ENCODE measurements at places on chromosomes 12 and 14.

- no peak for DNase-seq
Observed at GRCh38 chr12:46387670-46388069, 15.1 kb upstream of the SLC38A2 start.

- no peak for DNase-seq
Observed at GRCh38 chr14:104700747-104701217, 11.4 kb downstream of the INF2 start.

DNA sequence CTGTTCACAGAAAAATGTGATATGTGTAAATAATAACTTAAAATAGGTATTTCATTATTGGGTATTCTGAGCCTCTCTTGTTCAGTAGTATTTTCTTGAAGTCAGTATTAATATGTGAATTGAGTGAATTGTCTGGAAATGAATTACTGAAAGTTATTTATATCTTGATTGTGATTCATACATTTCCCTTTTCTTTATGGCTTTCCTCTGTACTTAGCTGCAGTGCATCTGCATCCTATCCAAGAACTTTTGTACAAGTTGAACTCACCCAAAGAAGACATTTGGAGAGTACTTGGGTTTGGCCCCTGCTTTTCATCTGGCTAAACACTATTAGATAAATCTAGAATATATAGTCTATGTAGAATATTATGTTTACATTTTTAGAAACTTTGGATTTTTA is 326.0 kb downstream of the RAD51B start:
- DNase-seq, result no peak

DNA sequence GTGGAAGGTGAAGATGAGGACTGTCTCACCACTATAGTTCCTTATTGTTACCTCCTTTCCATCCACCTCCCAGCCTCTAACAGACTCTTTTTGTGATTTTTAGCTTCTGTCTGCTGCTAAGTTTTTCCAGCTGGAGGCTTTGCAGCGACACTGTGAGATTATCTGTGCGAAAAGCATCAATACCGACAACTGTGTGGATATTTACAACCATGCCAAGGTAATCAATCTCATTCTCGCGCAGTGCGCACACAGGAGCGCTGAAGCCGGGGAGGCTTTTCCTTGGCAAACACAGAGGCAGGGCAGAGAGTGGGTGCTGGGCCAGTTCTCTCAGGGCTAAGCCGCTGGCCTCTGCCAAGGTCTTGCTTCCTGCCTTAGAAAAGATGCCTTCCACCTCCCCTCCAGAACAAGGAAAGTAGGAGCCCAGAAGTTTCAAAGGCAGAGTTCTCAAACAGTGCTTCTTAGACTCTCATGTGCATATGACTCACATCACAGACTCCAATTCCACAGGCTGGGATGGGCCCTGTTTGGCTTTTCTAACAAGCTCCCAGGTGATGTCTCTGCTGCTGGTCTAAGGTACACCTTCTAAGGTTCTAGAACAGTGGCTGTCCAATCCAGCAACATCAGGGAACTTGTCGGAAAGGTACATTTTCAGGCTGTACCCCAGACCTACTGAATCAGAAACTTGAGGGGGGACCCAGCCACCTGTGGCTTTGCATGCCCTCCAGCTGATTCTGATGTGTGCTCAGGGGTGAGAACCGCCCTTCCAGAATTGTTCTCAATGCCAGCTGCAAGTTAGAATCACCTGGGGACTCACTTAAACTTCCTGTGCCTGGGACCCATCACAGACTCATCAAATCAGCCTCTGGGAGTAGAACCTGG is 33.8 kb upstream of the PWP1 start:
- no peak for DNase-seq

- DNase-seq, result no peak
Observed at GRCh38 chr12:113528606-113529293, 57.1 kb upstream of the LHX5 start.
